ENCODE measurements at places on chromosomes 1 and 21. TPM values are rescaled to one million over a fixed set of nuclear protein-coding genes. Genes with fewer than 3 reads are reported as not detected.

GRCh38 chr1:162168261-162168660 is 98.8 kb downstream of the NOS1AP start:
- peak; percentile 69 for DNase-seq

The ABCG1 gene
- polyA plus RNA-seq: 8.4 TPM

The SPRR2F gene
- polyA plus RNA-seq: not detected

DNA sequence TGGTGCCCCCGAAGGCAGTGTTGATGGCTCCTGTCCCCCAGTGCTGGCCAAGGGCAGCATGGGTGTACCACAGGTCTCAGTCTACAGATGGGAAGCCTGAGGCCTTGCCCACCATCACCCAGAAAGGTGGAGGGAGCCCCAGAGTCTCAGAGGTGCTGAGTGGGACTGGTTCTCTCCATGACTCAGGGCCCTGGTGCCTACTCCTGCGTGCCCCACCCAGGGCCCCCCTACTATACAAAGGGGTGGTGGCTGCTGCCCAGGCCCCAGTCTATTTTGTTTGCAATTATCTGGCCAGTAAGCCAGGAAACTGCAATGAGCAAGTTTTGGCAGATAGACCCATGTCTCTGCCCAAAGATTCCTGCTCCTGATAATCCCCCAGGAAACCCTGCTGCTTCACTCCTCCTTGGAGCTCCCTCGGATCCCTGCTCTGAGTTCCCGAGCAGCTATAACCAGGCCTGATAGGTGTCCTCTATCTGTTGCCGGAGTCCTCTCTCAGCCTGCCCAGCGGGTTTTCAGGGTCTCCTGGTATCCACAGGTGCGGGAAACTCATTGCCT is 41.7 kb downstream of the EDN2 start:
- no peak for DNase-seq

DNA sequence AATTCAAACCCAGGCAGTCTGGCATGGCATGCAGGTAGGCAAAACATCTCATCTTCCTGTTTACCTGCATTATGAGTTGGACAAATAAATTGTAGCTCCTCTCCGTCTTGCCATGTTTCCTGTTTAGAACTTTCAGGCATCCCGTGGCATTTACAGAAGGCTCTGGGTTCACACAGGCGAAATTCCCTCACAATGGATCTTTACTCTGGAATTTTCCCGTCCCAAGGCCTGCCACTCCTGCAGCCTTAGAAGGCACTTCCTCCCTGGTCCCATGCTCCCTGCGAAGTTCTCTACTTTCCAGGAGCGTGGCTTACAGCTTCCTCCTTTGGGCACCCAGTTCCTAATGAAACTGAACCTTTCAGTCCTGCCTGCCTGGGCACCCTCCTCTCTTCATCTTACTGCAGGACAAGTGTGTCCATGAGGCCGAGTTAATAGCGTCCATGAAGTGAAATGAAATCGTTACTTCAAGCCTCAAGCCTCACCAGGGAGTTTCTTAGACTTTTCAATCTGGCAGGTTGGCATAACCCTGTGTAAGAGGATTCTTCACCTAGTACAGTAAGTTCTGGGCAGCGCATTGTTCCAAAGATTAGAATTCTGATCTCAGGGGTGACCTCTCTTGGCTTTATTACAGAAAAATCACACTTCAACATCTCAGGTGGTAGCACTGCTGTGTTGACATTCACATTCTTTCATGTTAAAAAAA is 36.8 kb upstream of the AHCYL1 start:
- peak; percentile 17 for DNase-seq

GRCh38 chr1:236303675-236304074 is 21.9 kb upstream of the ERO1B start:
- no peak for DNase-seq

The PTAFR gene
- 0.33 TPM for polyA plus RNA-seq

GRCh38 chr1:53663529-53664300 is 75.2 kb downstream of the GLIS1 start:
- DNase-seq: no peak

The CNKSR1 gene
- 0.19 TPM for polyA plus RNA-seq

The TPTE gene
- polyA plus RNA-seq: not detected

GRCh38 chr1:234512451-234512861 is 33.5 kb upstream of the TARBP1 start:
- no peak for DNase-seq

The KIF26B gene
- 0.06 TPM for polyA plus RNA-seq

GRCh38 chr1:69475021-69475420 is 92.7 kb upstream of the LRRC7 start:
- DNase-seq: no peak

The SELP gene
- polyA plus RNA-seq: 1.6 TPM

- DNase-seq: peak; percentile 26
Measured at GRCh38 chr1:182069028-182069466, 7.5 kb upstream of the ZNF648 start.

DNA sequence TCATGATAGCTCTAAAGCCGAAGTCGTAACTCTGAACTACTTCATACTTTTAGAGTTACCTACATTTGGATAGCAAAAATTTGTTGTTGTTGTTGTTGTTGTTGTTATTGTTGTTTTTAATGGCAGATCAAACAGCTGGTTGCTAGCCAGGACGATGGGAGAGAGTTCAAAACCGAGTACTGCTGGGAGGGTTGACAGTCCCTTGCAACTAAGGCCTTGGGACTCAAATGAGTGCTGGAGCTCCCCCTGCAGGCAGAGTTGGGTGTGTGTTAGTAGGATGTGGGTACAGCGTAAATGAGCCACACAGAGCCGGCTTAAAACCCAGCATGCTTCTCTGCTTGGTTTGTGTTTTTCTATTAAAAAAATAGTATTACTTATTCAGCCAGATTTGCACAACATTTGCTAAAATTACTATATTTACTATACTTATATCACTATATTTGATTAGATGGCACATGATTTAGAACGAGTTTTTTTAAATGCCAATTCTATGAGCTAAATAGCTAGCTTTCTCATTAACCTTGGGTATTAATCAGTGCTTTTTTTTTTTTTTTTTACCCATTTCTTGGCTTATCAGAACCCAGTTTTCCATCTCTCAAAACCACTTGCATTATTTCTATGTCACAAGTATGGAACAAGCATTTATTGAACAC is 129.2 kb upstream of the SYT6 start:
- DNase-seq: peak; percentile 74

DNA sequence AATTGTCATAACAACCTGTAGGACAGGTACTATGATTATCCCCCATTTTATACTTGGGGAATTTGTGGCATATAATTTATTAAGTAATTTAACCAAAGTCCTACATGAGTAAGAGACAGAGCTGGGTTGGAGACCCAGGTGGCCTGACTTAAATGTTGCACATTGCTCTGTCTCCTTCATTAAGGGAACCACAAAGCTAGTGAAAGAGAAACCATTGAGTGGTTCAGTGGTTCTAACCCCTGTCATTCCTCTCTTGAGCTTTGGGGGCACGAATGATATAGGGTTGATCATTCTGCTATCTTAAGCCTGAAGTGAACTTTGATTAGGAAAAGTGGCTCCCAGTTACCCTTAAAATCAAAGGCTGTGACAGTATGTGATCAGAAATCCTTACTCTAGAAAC is 5.3 kb upstream of the MAP3K7CL start:
- DNase-seq: no peak

- no peak for DNase-seq
Measured at GRCh38 chr1:152162792-152163463, 3.9 kb upstream of the RPTN start.

- no peak for DNase-seq
Measured at GRCh38 chr1:119929643-119930315, 33.5 kb upstream of the ADAM30 start.

GRCh38 chr1:244336232-244336899 is 115.3 kb downstream of the ADSS2 start:
- no peak for DNase-seq

- DNase-seq: peak; percentile 25
Measured at GRCh38 chr1:174964261-174964971, 35.3 kb upstream of the CACYBP start.

The LCE2C gene
- not detected for polyA plus RNA-seq

The SASS6 gene
- polyA plus RNA-seq: 0.44 TPM

DNA sequence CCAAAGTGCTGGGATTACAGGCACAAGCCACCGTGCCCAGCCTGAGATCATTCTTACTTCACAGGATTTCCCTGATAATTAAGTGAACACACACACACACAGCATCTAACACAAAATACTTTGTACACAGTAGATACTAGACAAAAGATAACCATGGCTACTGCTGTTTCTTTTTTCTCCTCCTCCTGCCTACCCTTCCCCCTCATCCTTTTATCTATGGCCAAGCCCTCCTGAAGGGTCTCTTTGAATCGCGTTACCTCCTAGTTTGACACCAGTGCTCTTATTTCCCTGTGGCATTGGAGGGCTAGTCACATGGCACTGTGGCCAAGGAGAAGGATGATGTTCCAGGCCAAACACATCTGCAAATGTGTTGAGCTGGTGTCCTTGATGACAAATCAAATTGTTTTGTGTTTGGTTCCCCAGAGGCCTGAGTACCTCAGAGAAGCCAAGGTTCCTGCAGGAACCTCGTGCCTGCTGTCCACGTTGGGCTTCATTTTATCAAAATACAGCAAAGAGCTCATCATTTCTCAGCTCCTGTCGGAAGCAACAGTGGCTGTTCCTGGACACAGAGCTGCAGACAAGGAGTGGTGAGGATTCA is 20.6 kb downstream of the NDUFS5 start:
- DNase-seq: no peak

The GPR25 gene
- polyA plus RNA-seq: not detected

DNA sequence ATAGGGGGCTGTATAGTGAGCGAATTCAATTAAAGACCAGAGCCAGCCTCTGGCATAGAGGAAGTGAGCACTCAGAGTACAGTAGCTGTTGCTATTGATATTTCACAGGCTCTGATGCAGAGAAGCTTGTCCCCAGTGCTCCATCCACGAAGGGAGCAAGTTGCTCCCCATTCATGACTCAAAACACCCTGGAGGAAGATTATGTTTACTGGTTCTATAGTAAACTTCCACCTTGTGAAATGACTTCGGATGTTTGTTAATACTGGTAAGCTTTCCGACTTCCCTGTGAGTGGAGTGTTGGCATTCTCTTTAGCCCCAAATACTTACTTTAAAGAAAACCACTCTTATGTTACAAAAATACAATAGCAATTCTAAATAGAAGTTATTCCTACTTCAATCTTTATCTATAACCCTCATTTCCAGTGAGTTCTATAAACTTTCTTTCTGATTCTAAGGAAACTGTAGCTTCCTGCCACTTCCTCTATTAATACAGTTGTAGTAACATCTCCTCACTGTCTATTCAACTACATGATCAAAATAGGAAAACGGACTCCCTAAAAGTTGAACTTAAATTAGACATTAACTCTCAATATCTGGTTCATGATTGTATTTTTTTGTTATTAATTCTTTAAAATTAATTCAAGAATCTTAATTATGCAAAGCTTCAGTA is 46.4 kb downstream of the ZNF281 start:
- DNase-seq: peak; percentile 7

GRCh38 chr1:228148196-228148861 is 1.4 kb upstream of the GJC2 start:
- peak; percentile 20 for DNase-seq

DNA sequence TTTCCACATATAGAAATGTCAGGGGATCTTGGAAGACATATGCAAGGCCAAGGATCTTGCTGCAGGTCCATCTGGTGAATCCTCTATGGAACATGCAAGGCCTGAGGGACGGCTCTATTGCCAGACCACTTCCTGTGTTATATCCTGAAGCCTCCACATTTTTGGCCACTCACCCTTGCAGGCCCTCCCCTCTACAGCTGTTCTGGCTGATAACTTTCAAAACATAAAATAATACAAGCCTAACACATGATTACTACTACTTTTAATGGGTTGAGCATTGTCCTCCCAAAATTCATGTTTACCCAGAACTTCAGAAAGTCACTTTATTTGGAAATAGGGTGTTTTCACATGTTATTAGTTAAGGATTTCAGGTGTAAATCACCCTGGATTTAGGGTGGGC is 18.5 kb upstream of the LYPLAL1 start:
- DNase-seq: no peak

- DNase-seq: no peak
Measured at GRCh38 chr1:30788580-30789387, 31.2 kb upstream of the LAPTM5 start.

- DNase-seq: peak; percentile 19
Measured at GRCh38 chr1:42924851-42925760, 33.6 kb downstream of the SLC2A1 start.

GRCh38 chr1:234913771-234914170 is 214.9 kb downstream of the TOMM20 start:
- DNase-seq: no peak

The MRPL39 gene
- 7.8 TPM for polyA plus RNA-seq

- peak; percentile 20 for DNase-seq
Measured at GRCh38 chr1:119141020-119141424, 569 bp upstream of the WARS2 start.

GRCh38 chr1:147811751-147812150 is 51.3 kb upstream of the GJA5 start:
- DNase-seq: no peak

The FTCD gene
- polyA plus RNA-seq: not detected

GRCh38 chr1:61887931-61888564 is 145.8 kb downstream of the PATJ start:
- no peak for DNase-seq

- no peak for DNase-seq
Measured at GRCh38 chr21:27306791-27307775, 340.2 kb upstream of the ADAMTS5 start.

DNA sequence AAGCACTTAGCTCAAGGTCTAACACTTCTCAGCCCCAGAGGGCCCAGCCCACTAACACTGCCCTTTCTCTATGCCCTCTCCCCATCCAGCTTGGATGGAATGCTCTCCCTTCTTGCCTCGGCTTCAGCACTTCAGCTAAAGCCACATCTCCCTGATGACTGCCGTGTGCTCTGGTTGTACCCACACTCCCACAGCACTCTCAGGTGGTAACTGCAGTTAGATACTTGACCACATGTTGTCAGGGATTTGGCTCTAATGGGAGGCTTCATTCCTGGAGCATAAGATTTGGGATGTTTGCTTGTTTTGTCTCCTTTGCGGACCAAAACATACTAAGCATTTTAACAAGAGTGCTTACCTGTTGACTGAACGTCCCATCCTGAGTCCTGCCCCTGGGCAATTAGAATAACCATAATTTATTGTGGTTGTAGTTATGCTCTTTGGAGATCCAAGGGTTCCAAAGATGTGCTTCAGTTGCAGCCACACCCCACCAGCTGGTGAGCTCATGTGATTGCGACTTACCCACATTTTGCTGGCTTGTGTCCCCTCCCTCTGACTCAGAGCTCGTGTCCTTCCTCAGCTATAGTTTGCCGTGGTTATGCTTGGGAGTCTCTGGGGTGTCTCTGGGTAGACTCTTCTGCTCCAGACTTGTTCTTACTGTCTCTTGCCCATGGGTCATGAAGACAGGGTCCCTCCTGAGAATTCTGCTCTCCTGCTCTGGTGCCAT is 7.7 kb upstream of the SLC26A9 start:
- no peak for DNase-seq

GRCh38 chr1:30816211-30817076 is 58.9 kb upstream of the LAPTM5 start:
- DNase-seq: no peak

GRCh38 chr1:171206204-171206977 is 21.3 kb downstream of the FMO2 start:
- DNase-seq: no peak

GRCh38 chr1:209807509-209807908 is 1.6 kb upstream of the IRF6 start:
- DNase-seq: no peak
